ENCODE measurements at places on chromosomes 16 and 17. TPM values are rescaled to one million over a fixed set of nuclear protein-coding genes. Genes with fewer than 3 reads are reported as not detected.

DNA sequence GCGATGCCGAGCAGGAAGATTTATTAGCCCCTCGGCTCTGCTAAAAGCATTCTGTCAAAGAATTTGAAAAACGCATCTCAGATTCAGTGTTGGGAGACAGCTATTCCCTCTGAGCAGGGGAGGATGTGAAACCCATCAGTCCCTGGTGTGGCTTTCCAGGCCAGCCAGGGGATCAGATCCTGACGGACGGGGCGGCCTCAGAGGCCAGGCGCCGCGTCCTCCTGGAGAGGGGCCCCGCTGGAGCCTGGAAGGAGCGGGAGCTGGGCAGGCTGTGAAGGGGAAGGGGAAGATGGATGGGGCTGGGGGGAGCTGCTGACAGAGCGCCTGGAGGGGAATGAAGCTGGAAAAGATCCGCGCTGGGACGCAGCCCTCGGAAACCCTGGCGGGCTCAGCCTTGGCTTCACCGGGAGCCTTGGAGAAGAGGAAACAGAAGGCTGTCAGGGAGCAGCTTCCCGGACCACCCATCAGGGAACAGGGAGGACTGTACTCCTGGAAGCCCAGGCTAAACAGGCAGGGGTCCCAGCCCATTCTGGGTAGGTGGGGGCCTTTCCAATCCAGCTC lies 358.0 kb downstream of the C16orf95 start:
- H3K36me3 ChIP-seq, result no peaks in the 10 kb centered on the region
- no peaks in the 10 kb centered on the region for H3K4me1 ChIP-seq
- H3K27me3 ChIP-seq, result peaks cover 19% of the 10 kb centered on the region
- no peak for DNase-seq

DNA sequence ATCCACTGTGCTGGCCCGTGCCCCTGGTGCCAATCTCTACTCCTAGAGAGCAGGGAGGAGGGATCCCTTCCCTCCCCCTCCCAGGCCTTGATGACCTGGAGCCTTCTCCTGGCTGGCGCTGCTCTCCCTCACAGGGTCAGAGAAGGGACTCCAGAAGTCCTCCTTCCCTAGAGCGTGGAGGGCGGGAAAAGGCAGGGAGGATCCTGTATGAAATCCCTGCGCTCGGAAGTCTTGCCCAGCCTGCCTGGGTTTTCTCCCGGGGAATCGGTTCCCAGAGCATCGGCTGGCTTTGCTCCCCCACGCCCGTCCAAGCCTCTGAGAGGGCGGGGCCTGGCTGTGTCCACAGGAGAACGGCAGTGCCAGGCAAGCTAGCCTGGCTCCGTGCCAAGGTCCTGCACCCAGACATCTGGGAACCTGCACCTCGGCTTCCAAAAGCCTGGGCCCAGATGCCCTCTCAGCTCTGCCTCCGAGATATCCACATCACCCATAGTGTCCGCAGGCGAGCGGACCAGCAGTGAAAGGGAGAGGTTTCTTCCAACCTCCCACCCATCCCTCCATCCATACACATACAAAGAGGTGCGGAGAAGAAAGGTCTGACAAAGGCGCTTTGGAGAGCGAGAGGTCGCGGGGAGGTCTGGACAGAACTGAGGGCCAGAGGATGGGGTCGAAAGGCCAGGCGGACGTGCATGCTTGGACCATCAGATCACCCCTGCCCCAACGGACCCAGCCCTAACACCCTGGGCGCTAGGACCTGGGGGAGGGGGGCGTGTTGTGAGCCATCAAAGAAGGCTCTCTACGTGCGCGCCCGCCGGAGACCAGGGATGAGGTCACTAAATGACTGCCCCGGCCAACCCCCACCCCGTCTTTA lies 1.1 kb downstream of the MPP2 start:
- no peak overlapping the region for H3K27ac ChIP-seq
- peak overlapping the region; percentile 68 for H3K4me3 ChIP-seq
- peaks cover 15% of the 10 kb centered on the region for H3K4me1 ChIP-seq
- DNase-seq, result peak; percentile 81
- H3K27me3 ChIP-seq, result peaks cover 5% of the 10 kb centered on the region

GRCh38 chr17:78142119-78142861 lies 3.9 kb upstream of the C17orf99 start:
- no peak overlapping the region for H3K27ac ChIP-seq
- H3K27me3 ChIP-seq, result no peaks in the 10 kb centered on the region
- H3K4me3 ChIP-seq, result no peak overlapping the region
- H3K4me1 ChIP-seq, result peaks cover 27% of the 10 kb centered on the region

GRCh38 chr16:53465606-53466280 lies 31.5 kb downstream of the RBL2 start:
- peaks cover 97% of the 10 kb centered on the region for H3K36me3 ChIP-seq
- DNase-seq, result no peak

KRT15 gene
- not detected for total RNA-seq

HBA2 gene
- total RNA-seq, result 11.9 TPM

GRCh38 chr17:20008242-20009051 lies 712 bp upstream of the SPECC1 start:
- no peak for DNase-seq
- H3K27ac ChIP-seq, result no peak overlapping the region
- H3K4me1 ChIP-seq, result peaks cover 4% of the 10 kb centered on the region
- H3K4me3 ChIP-seq, result peak overlapping the region; percentile 72

GRCh38 chr17:39002991-39003715 lies 36.0 kb upstream of the FBXO47 start:
- H3K4me1 ChIP-seq, result peaks cover 4% of the 10 kb centered on the region
- H3K36me3 ChIP-seq, result no peaks in the 10 kb centered on the region
- DNase-seq, result peak; percentile 89
- peak overlapping the region; percentile 38 for H3K4me3 ChIP-seq
- H3K27ac ChIP-seq, result peak overlapping the region; percentile 70
- no peaks in the 10 kb centered on the region for H3K27me3 ChIP-seq

- H3K4me3 ChIP-seq, result no peak overlapping the region
- no peaks in the 10 kb centered on the region for H3K36me3 ChIP-seq
- no peak for DNase-seq
- H3K4me1 ChIP-seq, result no peaks in the 10 kb centered on the region
These were observed 704.3 kb downstream of the MAF start for GRCh38 chr16:78896280-78896679.

DNA sequence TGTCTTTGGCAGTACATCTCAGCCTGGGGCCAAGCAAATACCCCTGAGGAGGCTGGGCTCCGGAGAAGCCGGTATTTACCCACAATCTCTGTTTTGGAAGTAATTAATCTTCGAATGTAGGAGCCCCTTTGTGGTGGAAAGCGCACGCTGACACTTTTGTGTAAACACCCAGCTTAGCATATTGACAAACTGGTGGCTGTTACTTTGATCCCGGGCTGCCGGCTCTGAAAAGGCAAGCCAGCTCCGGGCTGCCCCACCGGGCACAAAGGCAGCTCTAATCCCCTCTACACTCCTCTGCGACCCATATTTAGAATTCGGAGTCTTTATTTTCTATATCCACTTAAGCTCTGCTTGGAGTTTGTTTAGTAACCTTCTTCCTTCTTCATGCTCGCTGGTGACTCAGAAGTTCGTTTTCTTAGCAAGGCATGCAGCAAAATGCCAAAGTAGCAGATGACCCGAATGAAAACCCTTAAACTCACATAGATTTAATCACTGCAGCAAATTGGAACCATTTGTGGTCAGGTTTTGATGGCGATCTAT lies 144.0 kb upstream of the IRX3 start:
- H3K4me1 ChIP-seq, result no peaks in the 10 kb centered on the region
- no peak for DNase-seq
- no peak overlapping the region for H3K4me3 ChIP-seq
- H3K27me3 ChIP-seq, result peaks cover 3% of the 10 kb centered on the region
